Bronchial epithelial cell (primary cell): ENCODE measurements at places on chromosomes 12 and 14. TPM values are rescaled to one million over a fixed set of nuclear protein-coding genes. Genes with fewer than 3 reads are reported as not detected.

MUCL1 gene
- total RNA-seq = not detected in 2 replicates

FOXG1 gene
- not detected in 2 replicates for total RNA-seq

EML5 gene
- 0.77 TPM in 1 of 2 replicates, not detected in the other for total RNA-seq

OR4E2 gene
- not detected in 2 replicates for total RNA-seq

RASSF8 gene
- 14.3 and 19.0 TPM in 2 replicates for total RNA-seq

PTHLH gene
- 47.4 and 82.1 TPM in 2 replicates for total RNA-seq

MYO1A gene
- total RNA-seq = under 0.01 and 0.13 TPM in 2 replicates

ZNF705A gene
- total RNA-seq = not detected in 2 replicates

KCNMB4 gene
- 0.26 and 0.79 TPM in 2 replicates for total RNA-seq

TAS2R9 gene
- not detected in 2 replicates for total RNA-seq

TAS2R14 gene
- total RNA-seq = 1.1 and 1.2 TPM in 2 replicates

RTL1 gene
- total RNA-seq = not detected in 2 replicates

FAM90A1 gene
- total RNA-seq = not detected in 2 replicates

GPRC5D gene
- total RNA-seq = 0.77 TPM in 1 of 2 replicates, not detected in the other

LRRC10 gene
- total RNA-seq = not detected in 2 replicates

IKZF4 gene
- total RNA-seq = 0.26 and 0.64 TPM in 2 replicates

PLD4 gene
- not detected in 2 replicates for total RNA-seq

SLC6A12 gene
- 0.26 TPM in 1 of 2 replicates, not detected in the other for total RNA-seq

TULP3 gene
- total RNA-seq = 9.5 and 22.7 TPM in 2 replicates

MAPK1IP1L gene
- total RNA-seq = 12.1 and 12.7 TPM in 2 replicates

BICDL1 gene
- total RNA-seq = 10.8 and 30.7 TPM in 2 replicates

PLEK2 gene
- total RNA-seq = 20.4 and 111 TPM in 2 replicates

OVCH1 gene
- 0.26 TPM in 1 of 2 replicates, not detected in the other for total RNA-seq
